ENCODE measurements at places on chromosomes 2 and 18.
A peak's percentile ranks its signal among the peaks of the same experiment; 100 is the strongest.

- no peak for DNase-seq
Observed at GRCh38 chr2:20106746-20107145, 55.3 kb upstream of the LAPTM4A start.

DNA sequence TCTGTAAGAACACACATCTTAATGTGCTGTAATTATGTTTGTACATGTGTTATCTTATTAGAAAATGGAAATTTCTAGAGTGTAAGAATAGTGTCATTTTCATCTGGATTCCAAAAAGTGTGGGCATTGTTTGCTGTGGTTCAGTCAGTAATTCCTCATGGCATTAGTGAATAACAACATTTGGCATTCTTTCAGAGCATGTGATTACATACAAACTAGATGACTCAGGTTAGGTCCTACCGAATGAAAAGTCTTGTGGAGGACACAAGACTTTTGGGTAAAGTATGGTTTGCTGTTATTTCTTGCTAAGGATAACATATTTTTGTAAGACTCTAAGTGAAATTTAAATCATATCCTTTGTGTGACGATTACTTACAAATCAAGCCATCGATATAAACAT, 593.1 kb upstream of the NRXN1 start:
- DNase-seq: no peak

DNA sequence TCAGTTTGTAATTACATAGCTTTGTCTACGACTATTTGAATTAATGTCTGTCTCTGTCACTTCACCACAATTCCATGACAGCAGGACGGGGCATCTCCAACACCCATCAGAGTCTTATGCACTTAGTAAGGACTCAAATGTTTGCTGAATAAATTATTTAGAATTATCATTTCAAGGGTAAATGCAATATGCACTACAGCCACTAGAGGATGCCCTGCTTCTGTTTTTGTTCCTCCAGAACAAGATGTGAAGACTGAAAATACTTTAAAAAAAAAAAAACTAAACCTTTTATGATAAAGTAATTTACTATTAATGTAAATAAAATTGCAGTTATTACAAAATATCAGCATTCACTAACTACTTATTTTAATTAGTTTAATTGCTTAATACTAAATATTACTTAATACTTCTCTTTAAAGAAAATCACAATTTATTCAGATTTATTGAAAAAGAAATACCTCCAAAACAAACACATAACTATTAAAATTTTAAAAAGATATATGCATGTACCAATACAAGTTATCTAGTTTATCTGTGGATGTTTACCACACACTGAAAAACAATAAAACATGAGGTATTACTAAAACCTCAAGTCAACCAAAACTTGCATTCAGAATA, 3.2 kb downstream of the PIGN start:
- DNase-seq: peak; percentile 44

DNA sequence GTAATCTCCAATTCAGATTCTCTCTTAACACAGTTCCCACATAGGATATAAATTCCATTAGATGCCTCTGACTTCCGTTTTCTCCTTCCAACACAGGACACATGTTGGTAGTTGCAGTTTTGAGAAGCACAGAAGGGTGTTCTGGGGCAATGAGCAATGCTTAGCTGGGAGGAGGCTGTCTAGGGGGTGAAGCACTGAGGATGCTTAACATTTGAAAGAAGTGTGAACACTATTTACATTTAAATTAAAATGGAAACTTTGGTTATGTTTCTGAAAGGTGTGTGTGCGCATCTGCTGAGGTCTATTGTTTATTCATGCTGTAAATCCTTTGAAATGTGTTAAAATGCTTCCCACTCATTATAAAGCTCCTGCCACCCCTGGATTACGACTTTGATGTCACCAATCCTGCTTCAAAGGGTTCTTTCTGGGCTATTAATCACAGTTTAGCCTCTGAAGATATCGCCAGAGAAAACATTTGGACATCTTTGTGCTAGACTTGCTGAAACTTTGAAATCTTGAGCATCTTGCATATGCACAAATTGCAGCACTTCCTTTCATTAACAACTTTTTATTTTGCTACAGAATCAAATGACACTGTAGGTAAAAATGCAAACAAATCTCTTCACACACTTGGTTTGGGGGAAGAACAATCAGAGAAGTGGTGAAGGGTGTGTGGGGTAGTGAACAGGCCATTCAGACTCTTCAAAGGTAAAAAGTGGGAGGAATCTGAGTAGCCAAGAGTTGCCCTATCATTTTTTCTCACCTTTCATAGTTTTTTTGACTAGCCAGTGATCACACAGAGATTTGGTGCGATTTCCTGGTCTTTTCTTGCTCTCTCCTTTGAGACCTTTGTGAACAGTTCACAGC, 258.4 kb downstream of the MYO3B start:
- no peak for DNase-seq

- DNase-seq: no peak
Observed at GRCh38 chr2:80568011-80568410, 263.5 kb upstream of the LRRTM1 start.

- DNase-seq: peak; percentile 30
Observed at GRCh38 chr2:178413472-178414265, 37.3 kb downstream of the PRKRA start.

DNA sequence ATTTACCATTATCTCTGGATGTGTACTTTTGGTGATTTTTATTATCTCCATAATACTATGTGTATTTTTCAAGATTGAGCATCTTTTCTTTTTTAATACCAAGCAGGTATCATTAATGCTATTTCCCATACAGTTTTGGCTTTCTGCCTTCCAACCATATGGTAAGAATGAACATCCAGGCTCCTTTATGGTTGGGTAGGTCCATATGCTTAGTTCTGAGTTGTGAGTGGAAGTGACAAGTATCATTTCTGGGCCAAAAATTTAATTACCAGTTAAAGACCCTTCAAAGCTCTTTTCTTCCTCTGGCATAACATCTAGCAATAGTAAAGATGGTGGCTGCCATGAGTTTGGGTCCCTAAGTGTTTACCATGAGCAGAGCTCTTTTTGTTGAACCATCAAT, 4.3 kb upstream of the RBM43 start:
- DNase-seq: no peak
